Upper lobe of left lung (tissue), 6 donors: ENCODE measurements at places on chromosomes 1 and 21.

DNA sequence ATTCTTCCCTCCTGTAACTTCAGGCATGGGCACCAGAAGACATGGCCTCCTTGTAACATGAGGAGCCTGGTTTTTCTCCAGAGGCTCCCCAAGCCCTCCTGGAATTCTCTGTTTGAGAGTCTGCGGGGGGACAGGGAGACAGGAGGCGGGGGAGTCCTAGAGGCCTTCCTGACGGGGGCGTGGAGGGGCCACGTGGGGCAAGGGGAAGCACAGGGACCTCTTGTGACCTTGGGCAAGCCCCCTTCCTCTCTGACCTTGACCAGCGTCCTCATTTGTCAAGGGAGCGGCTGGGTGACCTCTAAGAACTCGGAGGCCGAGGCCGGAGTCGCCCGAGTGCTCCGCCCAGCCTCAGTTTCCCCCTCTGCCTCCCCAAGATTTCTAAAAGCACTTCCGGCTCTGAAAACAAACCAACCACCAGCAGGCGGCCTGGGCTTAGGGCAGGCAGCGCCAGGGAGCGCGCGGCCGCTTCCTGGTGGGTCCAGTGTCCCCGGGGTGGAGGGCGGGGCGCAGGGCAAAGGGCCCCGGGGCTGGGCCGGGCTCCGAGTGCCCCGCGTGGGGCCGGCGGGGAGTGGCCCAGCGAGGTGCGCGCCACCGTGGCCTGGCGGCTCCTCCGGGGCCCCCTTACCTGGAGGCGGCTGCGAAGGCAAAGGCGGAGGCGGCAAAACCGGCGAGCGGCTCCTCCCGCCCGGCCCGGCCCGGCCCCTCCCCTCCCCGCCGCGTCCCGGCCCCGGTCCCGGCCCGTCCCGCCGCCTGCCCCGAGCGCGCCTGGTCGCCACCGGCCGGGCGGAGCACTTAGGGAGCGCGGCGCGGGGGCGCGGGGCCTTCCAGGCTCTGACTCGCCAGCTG, at the start of gene TMCO4:
TMCO4 (minus strand) TSS at position 687 of the 846 bp plus-strand sequence. CDS start 19,158 bp downstream, outside the sequence.
- peak; percentile 73 for DNase-seq
- H3K4me1 ChIP-seq: peaks cover 14% of the 10 kb centered on the region
- no peaks in the 10 kb centered on the region for H3K27me3 ChIP-seq
- peak within 1 kb of the TSS; percentile 82 for H3K27ac ChIP-seq

- no peaks in the 10 kb centered on the region for H3K27me3 ChIP-seq
- no peak overlapping the region for H3K27ac ChIP-seq
- no peak overlapping the region for H3K4me3 ChIP-seq
- H3K4me1 ChIP-seq: peaks cover 15% of the 10 kb centered on the region
- no peaks in the 10 kb centered on the region for H3K36me3 ChIP-seq
These were observed 15.8 kb upstream of the S100A11 start for GRCh38 chr1:152052606-152053005.

- no peak overlapping the region for H3K27ac ChIP-seq
- H3K4me1 ChIP-seq: no peaks in the 10 kb centered on the region
- no peaks in the 10 kb centered on the region for H3K36me3 ChIP-seq
These were observed 390.0 kb downstream of the CAMTA1 start for GRCh38 chr1:7174980-7175906.

DNA sequence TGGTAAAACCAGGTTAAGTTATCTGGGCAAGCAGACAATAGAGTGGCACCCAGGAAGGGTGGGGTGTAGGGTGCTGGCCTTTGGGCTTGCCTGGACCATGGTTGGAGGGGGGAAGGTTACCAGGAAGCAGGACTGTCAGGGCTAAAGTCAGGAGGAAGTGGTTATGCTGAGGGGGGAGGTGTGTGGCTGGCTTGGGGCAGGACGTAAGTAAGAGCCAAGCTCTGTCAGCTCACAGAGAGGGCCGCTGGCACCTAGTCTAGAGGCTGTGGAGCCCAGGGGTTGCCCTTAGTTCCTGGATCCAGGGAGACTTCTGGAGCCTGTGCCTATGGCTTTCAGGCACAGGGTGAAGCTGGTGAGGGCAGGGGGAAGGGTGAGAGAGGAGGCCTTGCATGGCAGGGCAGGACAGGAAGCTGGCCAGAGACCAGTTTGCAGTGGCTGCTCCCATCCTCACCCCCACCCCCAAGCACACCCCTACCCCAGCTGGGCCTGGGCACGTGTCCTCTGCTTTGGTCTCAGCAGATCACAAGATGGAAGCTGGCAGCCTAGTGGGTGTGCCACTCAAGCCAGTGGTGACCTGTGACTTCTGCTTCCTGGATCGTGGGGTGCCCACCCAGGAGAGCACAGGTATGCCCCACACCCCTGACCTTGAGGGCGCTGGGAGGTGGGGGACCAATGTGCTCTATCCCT, 20.5 kb upstream of the SMYD3 start:
- no peaks in the 10 kb centered on the region for H3K4me1 ChIP-seq
- no peak overlapping the region for H3K4me3 ChIP-seq
- DNase-seq: no peak
- H3K27me3 ChIP-seq: no peaks in the 10 kb centered on the region
- no peaks in the 10 kb centered on the region for H3K36me3 ChIP-seq
- no peak overlapping the region for H3K27ac ChIP-seq

DNA sequence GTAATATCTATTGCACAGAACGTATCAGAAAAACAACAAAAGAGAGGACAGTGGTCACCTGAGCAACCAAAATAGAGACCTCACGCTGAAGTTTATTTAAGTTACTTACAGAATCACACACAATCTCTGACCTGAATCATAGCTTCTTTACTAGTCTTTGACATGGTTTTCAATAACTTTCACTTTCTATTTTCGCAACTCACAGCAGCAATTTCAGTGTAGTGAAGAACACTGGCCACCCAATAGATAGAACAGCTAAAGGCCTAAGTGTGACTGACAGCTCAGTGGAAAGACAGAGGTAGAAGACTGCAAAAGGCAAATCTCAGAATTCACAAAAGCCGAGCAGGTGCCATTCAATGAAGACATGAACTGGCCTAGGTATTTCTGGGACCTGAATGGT, 435.6 kb upstream of the CHRM3 start:
- H3K27ac ChIP-seq: no peak overlapping the region
- H3K4me3 ChIP-seq: no peak overlapping the region
- no peak for DNase-seq
- no peaks in the 10 kb centered on the region for H3K27me3 ChIP-seq

- no peaks in the 10 kb centered on the region for H3K27me3 ChIP-seq
- no peak overlapping the region for H3K27ac ChIP-seq
- H3K4me1 ChIP-seq: no peaks in the 10 kb centered on the region
- no peak overlapping the region for H3K4me3 ChIP-seq
- no peaks in the 10 kb centered on the region for H3K36me3 ChIP-seq
These were observed 78.4 kb downstream of the KCND3 start for GRCh38 chr1:111911061-111911460.

GRCh38 chr1:229430761-229431283, 3.1 kb downstream of the ACTA1 start:
- no peak overlapping the region for H3K4me3 ChIP-seq
- peaks cover 50% of the 10 kb centered on the region for H3K27me3 ChIP-seq
- H3K36me3 ChIP-seq: no peaks in the 10 kb centered on the region
- peaks cover 24% of the 10 kb centered on the region for H3K4me1 ChIP-seq
- DNase-seq: peak; percentile 88

DNA sequence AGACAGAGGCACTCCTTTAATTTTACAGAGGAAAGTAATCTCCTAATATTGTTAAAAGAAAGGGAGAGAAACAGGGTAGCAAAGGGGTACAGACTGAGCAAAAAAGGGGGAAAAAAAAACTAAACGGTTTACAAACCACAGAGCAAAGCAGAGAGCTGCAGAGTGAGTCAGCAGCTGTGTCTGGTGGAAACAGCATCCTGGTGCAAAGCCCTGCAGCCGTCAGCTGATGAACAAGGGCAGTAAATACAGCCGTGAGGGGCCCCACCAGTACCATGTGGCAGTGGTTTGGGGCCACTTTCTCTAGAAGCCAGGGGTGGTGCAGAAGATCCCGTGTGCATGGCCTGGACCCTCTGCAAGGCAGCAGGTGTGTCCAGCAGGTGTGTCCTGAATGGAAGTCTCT, 111.3 kb downstream of the ERG start:
- H3K36me3 ChIP-seq: peaks cover 2% of the 10 kb centered on the region
- peaks cover 6% of the 10 kb centered on the region for H3K4me1 ChIP-seq
- H3K4me3 ChIP-seq: no peak overlapping the region
- H3K27me3 ChIP-seq: no peaks in the 10 kb centered on the region
- no peak for DNase-seq
- peak overlapping the region; percentile 1 for H3K27ac ChIP-seq

DNA sequence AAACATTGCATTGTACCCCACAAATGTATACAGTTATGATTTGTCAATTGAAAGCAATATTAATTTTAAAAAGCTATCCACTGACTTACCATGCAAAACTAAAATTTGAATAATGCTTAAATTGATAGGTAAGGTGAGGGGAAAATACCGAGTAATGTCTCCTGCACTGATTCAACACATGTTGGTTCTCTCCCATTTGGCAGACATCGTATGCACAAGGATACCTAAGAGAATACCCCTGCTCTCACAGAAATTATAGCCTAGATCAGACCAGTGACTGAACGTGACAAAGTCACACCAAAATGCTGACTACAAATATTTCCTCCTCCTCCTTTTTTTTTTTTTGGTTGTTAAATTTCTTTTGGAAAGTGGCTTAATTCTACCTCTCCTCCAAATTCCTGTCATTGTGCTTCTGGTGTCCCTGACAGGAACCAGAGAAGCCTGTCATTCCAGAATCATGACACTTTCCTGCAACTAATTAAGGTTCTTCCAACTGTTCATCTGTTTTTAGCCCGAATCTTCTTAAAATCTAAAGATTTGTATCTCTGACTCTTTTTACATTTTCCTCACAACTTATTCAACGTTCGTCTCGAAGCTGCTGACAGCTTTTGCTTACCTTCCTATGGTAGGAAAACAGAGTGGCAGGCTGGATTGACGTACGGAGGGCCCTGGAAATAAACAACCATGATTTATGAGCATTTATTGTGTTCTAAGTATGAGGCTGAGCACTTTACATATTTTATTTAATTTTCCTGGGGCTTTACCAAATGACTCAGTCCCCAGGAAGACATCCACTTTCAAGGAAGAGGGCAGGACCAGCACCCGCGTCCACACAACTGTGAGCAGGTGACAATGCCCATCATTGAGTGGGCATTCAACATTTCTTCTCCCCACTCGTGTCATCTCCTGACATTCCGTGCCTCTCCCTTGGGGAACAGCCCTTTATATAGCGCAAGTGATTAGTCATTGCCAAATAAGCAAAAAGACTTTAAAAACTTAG, 57.9 kb upstream of the KCNE2 start:
- no peak overlapping the region for H3K4me3 ChIP-seq
- no peaks in the 10 kb centered on the region for H3K36me3 ChIP-seq
- H3K27ac ChIP-seq: no peak overlapping the region

- H3K4me3 ChIP-seq: no peak overlapping the region
- no peaks in the 10 kb centered on the region for H3K27me3 ChIP-seq
- no peaks in the 10 kb centered on the region for H3K36me3 ChIP-seq
- no peak overlapping the region for H3K27ac ChIP-seq
- no peak for DNase-seq
- H3K4me1 ChIP-seq: no peaks in the 10 kb centered on the region
These were observed 124.3 kb upstream of the SAMSN1 start for GRCh38 chr21:14670409-14670808.

DNA sequence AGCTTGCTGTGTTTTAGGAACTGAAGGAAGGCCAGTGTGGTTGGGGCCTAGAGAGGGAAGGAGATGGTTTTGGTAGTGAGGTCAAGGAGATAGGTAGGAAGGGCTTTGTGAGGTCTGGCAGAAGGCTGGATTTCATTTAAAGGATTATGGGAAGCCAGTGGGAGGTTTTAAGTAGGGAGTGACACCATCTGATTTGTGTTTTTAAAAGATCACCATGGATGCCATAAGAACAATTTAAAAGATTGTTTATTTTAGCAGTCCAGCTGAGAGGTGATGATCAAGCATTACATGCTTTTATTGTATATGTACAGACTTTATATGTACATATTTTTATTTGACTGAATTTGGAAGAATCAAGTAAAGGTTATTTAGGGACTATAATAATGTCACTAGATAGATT, 26.4 kb downstream of the RGL1 start:
- H3K36me3 ChIP-seq: no peaks in the 10 kb centered on the region
- no peaks in the 10 kb centered on the region for H3K27me3 ChIP-seq
- peaks cover 10% of the 10 kb centered on the region for H3K4me1 ChIP-seq
- no peak for DNase-seq
- H3K4me3 ChIP-seq: no peak overlapping the region

GRCh38 chr21:32516756-32517649, 68.3 kb downstream of the TCP10L start:
- H3K4me3 ChIP-seq: no peak overlapping the region
- H3K4me1 ChIP-seq: peaks cover 8% of the 10 kb centered on the region
- H3K27ac ChIP-seq: no peak overlapping the region
- DNase-seq: peak; percentile 28
- H3K36me3 ChIP-seq: peaks cover 5% of the 10 kb centered on the region

DNA sequence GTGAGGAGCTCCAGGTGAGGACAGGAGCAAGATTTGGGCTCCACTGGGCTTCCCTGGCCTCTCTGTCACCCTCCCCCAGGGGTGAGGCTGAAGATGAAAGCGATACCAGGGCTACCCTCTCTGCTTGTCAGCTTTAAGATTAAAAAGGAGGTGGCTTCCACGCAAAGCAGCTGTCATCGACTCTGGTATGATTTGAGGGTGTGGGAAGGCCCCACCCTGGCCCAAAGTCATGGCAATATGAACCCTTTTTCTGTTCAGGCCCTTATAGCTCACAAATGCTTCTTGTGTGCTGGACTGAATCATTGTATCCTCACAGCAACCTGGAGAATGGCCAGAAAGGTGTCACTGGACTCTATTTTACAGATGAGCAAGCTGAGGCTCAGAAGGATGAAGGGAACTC, 41.6 kb downstream of the NUAK2 start:
- DNase-seq: no peak
- peaks cover 20% of the 10 kb centered on the region for H3K4me1 ChIP-seq
- H3K36me3 ChIP-seq: no peaks in the 10 kb centered on the region
- H3K4me3 ChIP-seq: no peak overlapping the region

DNA sequence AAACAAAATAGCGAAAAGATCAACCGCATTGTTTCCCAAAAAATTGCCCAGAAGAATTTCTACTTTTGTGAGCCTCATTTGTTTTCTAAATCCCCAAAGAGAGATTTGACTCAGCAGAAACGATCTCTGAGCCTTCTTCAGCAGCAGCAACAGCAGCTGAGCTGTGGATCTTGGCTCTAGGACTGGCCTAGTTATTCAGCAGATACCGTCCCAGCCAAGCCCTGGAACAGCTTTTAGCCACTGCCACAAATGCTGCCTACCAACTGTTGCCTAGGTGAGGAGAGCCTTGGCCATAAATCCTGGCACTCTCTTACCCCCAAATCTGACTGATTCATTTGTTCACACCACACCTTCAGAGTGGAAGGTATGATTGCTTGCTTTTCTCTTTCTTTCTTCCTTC, 320.1 kb downstream of the TGFB2 start:
- H3K4me3 ChIP-seq: no peak overlapping the region
- H3K27me3 ChIP-seq: no peaks in the 10 kb centered on the region
- no peaks in the 10 kb centered on the region for H3K4me1 ChIP-seq

- H3K27me3 ChIP-seq: no peaks in the 10 kb centered on the region
- H3K4me1 ChIP-seq: peaks cover 37% of the 10 kb centered on the region
- H3K4me3 ChIP-seq: peak overlapping the region; percentile 73
These were observed 113.0 kb downstream of the OSBPL9 start for GRCh38 chr1:51729824-51730301.

GRCh38 chr1:42551180-42551579, 88.1 kb downstream of the CCDC30 start:
- no peaks in the 10 kb centered on the region for H3K4me1 ChIP-seq
- no peaks in the 10 kb centered on the region for H3K27me3 ChIP-seq
- no peak overlapping the region for H3K27ac ChIP-seq
- no peaks in the 10 kb centered on the region for H3K36me3 ChIP-seq
- no peak overlapping the region for H3K4me3 ChIP-seq
